Inflammatory macrophage (primary cell): ENCODE measurements at places on chromosomes 7 and 10.
A peak's percentile ranks its signal among the peaks of the same experiment; 100 is the strongest.

GRCh38 chr7:34453150-34453549, 204.9 kb upstream of the NPSR1 start:
- no peak for DNase-seq

- no peak for DNase-seq
Measured at GRCh38 chr7:28104041-28104541, 76.5 kb downstream of the JAZF1 start.

DNA sequence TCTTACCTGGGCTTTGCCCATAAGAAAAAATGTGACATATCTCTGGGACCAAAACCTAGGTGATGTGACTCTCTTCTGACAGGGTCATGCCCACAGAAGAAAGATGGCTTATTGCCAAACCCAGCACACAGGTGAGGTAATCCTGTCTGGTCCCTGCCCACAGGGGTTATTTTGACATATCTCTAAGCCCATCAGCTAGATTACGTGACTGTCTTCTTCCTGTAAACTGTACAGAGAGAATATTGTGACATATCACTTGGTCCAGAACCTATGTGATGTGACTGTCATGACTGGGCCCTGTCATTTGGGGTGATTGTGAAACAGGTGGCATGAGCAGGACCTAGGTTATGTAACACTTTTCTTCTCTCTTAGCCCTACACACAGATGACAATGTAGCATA, 48.8 kb upstream of the ZNF680 start:
- no peak for DNase-seq

GRCh38 chr10:72243822-72244437, 27.9 kb upstream of the ASCC1 start:
- DNase-seq = no peak

DNA sequence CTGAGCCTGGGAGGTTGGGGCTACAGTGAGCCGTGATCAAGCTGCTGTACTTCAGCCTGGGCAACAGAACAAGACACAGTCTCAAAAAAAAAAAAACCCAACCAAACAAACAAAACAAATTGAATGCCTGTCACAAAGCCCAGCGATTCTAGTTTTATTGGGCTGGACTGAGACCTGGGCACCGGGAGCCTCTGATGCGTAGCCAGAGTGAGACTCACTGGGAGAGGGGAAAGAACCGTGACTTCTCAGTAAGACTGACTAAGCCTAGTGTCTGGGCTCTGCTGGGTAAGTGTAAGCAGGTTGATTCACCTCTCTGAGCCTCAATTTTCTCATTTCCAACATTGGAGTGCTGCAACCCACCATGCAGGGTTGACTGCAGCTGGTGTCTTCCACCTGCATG, 10.1 kb upstream of the LEP start:
- no peak for DNase-seq

DNA sequence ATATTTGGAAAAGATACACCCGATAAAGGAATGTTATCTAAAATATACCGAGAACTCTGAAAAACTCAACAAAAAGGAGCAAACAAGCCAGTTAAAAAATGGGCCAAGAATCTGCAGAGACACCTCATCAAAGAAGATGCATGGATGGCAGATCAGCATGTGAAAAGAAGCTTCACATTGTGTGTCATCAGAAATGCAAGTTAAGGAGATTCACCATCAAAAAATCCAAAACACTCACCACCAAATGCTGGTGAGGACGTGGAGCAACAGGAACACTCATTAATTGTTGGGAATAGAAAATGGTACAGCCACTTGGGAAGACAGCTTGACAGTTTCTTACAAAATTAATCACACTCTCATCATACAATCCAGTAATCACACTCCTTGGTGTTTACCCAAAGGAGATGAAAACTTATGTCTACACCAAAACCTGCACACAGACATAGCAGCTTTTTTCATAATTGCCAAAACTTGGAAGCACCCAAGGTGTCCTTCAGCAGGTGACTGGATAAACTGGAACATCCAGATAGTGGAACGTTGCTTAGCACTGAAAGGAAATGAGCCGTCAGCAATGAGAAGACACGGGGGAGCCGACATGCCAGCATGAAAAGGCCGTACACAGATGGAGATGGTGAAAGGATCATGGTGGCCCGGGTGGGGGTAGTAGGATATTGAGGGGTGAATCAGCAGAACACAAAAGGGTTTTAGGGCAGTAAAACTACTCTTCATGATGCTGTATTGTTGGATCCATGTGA, 27.9 kb upstream of the PWWP2B start:
- no peak for DNase-seq

GRCh38 chr7:82044497-82045080, 274.7 kb upstream of the HGF start:
- DNase-seq = peak; percentile 40

GRCh38 chr10:30357806-30358205, 8.7 kb upstream of the MTPAP start:
- no peak for DNase-seq

GRCh38 chr7:21942955-21943354, 2.7 kb downstream of the CDCA7L start:
- no peak for DNase-seq

- no peak for DNase-seq
Measured at GRCh38 chr10:86703176-86703575, 34.9 kb downstream of the LDB3 start.

DNA sequence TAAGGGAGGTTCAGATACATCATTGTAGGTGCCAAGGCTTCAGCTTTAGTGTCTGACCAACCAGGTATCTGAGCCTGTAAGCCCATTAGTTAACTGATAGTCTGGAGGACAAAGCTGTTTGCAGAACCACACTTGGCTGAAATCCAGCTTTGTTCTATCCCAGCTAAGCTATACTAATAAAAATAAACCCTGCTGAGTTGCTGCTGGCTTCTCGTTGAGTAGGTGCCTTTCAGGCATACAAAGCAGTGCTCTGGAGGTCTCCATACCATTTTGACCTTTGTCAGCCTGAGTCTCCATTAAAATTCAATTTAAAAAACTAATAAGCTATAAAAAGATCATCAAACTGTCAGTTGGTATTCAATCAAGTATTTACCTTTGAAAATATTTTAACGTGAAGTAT, 22.0 kb downstream of the CDCA7L start:
- no peak for DNase-seq

- DNase-seq = peak; percentile 59
Measured at GRCh38 chr10:6014241-6014761, 37.0 kb upstream of the IL15RA start.

DNA sequence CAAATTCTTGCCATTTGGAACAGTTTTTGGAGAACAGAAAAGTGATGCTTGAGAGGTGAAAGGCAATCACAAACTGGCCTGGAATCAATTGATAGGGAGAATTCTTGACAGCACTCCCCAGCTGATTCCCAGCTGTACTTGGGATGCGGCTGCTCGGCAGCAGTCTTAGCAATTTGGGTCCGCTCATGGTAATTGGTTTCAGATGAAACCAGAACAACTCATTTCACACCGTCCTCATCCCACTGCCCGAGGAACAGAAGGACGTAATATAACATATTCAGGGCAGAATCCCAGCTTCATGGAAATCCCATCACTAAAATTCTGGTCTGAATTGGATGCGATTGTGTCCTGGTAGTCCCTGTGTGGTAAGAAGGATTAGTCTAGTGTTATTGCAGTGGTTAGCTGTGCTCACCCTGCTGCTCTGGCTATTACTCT, 223.3 kb upstream of the FERD3L start:
- DNase-seq = no peak

- no peak for DNase-seq
Measured at GRCh38 chr7:28395831-28396230, 16.5 kb upstream of the CREB5 start.

DNA sequence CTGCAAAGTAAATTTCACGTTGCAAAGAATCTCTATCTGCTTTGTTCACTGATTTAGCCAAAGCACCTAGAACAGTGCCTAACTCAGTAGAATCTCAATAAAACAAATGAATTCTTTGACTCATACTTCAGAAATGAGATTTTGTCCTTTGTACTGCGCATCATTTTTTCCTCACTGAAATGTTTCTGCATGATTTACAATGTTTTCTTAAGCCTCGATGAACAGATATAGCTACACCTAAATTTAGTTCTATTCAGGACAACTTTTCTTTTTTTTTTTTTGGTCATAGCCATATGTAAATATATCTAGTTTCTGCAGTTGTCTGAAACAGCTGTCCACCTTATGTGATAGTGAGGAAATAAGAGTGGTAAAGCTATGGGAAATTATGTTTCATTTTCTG, 15.3 kb downstream of the GNAT3 start:
- DNase-seq = no peak

DNA sequence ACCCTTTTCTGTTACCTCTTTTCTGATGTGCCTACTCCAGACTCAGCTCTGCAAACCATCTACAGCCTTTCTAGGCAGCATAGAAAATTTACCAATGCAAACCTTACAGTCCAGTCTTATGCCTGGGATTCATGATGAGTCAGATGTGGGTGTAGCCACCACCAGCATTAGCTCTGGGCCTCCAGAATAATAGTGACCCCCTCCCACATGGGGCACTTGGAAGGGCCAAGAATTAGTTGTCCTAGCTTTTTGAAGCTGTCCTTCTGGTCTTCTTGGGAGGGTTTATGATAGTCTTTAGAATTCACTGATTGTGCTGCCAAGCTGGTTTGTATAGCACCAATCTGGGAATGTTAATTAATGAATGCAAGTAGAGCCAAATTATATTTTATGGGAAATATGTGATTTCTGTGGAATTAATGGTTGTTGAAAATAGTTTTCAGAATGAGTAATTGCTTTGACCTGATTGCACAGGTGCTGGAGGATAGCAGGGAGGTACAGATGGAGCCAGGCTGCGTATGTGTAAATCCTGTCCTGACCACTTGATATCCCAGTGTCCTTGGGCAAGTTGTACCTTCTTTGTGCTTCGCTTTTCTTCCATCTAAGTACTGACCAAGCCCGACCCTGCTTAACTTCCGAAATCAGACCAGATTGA, 94.8 kb downstream of the CPED1 start:
- peak; percentile 41 for DNase-seq

- peak; percentile 46 for DNase-seq
Measured at GRCh38 chr7:80967071-80967916, 48.4 kb upstream of the SEMA3C start.

DNA sequence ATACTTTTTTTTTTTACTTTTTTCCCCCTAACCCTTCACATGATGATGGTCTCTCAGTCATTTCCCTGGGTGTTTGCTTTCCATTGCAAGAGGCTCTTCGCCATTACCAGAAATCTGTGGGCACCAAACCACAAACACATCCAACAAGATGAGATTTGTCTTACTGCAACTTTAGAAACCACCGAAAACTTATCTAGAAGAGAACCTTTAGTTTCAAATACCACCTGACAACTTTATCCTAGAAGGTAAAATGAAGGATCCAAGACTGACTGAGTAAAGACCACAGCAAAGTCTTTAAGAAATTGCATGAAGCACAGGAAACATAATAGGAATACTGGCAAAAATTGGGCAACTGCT, 363.3 kb upstream of the MBL2 start:
- no peak for DNase-seq

DNA sequence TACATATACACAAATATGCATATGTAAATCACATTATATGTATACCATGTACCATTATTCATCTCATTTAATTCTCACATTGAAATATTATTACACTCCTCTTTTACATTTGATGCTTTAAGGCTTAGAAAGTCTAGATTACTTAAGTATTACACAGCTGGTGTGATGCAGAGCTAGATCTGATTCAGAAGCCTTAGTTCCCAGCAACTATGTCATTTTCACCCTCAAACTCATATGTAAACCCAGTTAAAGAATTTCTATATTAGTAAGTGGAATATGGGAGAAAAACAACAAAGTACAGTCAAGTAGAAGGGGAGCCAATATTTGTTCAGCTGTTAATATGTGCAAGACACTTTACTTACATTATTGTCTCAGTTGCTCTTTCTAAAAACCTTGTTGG, 74.3 kb upstream of the CSTF2T start:
- no peak for DNase-seq

GRCh38 chr7:141664450-141664849, 37.5 kb downstream of the DENND11 start:
- no peak for DNase-seq

- DNase-seq = no peak
Measured at GRCh38 chr7:138982204-138982623, 1.0 kb upstream of the KIAA1549 start.

GRCh38 chr7:44990109-44991023, 9.6 kb upstream of the CCM2 start:
- DNase-seq = no peak

GRCh38 chr10:128377988-128378387, 251.8 kb upstream of the MKI67 start:
- no peak for DNase-seq

- DNase-seq = peak; percentile 5
Measured at GRCh38 chr7:90465816-90466215, 3.6 kb upstream of the PTTG1IP2 start.

- no peak for DNase-seq
Measured at GRCh38 chr10:99975106-99975829, 34.5 kb downstream of the DNMBP start.

DNA sequence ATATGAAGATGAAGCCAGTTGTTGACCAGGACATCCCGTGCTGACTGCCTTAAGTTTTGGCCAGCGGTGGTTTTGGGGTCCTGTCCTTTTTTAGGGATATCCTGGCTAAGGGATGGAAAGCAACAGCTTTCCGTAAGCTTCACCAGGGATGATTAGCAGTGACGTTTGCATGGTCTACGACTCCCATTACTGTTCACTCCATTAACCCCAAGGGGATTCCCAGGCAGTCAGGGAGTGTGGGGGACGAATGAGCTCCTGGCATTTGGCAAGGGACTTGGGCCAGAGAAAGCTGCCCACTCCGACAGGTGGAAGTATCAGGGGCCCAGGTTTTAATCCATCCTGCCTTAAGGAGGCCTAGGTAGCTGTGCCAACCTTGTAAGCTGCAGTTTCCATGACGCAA, 66.8 kb downstream of the ITGB1 start:
- DNase-seq = no peak

- DNase-seq = no peak
Measured at GRCh38 chr10:71831646-71832552, 19.2 kb downstream of the PSAP start.

DNA sequence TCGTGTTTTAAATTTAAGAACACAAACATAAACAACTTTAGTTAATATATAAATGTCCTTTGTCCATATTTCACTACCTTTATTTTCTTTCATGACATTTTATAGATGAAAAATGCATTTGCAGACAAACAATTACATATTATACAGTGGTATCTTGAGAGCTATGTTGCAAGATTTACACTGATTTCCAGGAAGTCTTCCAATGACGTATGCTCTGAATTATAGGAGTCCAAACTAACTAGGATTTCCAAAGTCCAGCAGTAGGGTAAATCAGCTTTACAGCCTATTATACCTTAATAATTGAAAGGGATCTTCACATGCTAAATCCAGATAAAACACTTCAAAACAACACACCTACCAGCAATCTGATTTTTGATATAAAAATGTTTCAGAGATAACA, 69.4 kb downstream of the HYCC1 start:
- DNase-seq = no peak
